ENCODE measurements at places on chromosomes 1 and 21.

GRCh38 chr1:213976665-213977485 is 10.9 kb upstream of the PROX1 start:
- no peak for DNase-seq

DNA sequence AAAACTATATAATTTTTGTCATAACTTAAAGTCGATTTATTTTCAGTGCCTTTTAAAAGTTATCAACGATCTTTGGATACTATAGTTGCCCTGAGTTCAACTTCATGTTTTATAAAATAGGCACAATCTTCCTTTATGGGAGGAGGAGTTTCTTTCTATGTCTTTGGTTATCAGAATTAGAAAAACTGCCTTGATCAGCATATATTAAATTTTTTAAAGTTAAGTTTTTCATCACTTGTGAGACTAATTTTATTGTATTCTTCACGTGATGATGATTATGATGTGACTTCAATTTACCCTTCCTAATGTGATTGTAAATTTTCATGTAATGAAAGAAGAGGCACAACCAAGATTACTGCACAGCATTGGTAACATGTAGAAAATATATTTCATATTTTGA is 58.2 kb upstream of the TMPRSS15 start:
- no peak for DNase-seq

- no peak for DNase-seq
Observed at GRCh38 chr1:58089898-58090534, 456.5 kb downstream of the OMA1 start.

DNA sequence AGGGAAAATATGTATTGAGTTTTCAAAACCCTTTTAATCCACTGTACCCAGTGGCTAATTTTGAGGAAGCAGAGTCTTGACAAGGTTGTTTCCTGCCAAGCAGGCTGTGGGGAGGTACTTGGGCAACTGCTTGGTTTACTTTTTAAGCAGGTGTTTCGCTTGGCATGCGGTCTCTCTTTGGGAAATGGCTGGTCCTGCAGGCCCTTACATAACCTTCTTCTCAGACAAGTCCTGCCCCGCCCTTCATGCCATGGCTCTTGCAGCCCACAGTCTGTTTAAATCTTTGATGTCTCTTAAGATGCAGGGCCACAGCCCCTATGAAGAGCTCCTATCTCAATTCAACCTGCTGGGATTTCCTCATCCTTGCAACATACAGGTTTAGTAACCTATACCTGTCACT is 36.0 kb upstream of the ABCD3 start:
- DNase-seq, result no peak

DNA sequence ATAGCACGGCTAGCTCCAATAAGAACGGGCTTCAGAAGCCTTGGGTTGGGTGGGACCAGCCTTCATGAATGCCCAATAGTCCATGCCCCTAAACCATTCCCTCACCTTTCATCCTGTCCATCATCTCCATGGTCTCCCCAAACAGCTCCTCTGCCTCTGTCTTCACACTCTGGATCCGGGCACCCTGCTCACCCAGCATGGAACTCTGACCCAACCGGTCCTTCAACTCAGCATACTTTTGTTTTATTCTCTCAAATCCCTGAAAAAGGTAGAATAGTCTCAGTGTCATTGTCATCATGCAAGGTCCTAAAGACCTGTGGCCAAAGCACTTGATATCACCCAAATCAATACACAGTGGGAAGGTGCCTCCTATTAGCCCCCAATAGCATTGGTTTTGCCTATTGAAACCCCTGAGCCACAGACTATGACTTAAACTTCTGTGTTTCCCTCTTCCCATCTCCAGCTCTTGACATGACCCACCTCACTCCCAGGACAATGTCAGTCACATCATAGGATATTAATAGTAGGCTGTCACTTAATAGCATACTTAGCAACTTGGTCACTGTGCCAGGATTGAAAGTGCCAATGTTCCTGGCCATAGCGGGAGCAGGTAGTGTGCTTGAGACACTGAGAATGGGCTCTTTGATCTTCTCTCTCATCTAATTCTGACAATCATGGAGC is 33.0 kb downstream of the CAMK1G start:
- DNase-seq, result no peak

GRCh38 chr1:201673093-201673492 is 134.2 kb downstream of the NAV1 start:
- DNase-seq, result no peak

- DNase-seq, result no peak
Observed at GRCh38 chr1:24393892-24394291, 19.7 kb downstream of the STPG1 start.

GRCh38 chr1:156417401-156418020 is 48.5 kb downstream of the RHBG start:
- DNase-seq, result no peak

DNA sequence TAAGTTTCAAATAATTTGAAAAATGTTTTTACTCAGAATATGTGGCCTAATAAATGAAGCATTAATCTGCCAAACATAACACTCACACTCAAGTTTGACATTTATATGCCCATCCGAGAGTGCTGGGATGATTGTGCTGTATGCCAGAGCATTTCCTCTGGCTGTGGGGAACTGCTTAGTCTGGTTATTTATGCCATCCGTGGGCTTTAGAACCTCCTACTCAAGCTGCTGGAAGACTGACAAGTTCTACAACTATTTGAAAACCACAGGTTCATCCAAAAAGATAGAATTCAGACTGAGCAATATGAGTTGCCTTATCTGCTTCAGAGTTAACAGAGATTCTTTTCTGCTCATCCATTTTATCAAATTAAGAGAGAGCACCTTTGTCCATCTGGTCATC is 25.9 kb downstream of the PCNX2 start:
- no peak for DNase-seq

DNA sequence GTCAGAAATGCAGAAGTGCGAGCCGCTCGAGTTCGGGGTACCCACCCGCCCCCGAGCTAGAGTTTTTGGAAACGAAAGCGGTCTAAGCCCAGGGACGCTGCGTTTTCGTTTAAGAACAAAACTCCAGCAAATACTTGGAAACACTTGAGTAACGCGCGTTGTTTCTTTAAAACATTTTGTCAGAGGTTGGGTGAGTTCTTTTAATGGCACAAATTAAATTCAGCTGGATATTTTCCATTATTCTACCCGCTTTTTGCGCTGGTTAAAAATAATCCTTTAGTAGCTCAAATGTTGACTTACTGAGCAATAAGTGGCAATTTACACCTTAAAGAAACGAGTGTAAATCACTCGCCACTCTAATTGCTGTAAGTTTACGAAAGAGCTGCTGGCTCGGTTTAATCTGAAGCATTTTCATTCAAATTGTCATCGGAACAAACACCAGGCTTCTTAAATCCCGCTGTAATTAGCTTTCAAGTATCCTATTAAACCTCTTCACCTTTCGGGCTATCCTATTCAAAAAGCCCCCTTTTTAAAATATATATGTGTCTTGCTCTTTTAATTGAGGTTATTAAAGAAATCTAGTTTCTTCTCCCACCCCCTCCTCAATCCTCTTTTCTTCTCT is 1.5 kb downstream of the LHX8 start:
- no peak for DNase-seq

GRCh38 chr1:1671365-1672119 is 12.7 kb upstream of the CDK11B start:
- DNase-seq, result no peak

- DNase-seq, result no peak
Observed at GRCh38 chr1:47679826-47680225, 242.0 kb downstream of the FOXD2 start.

- no peak for DNase-seq
Observed at GRCh38 chr21:36854391-36854790, 112.1 kb downstream of the HLCS start.

GRCh38 chr1:191984856-191985255 is 173.4 kb upstream of the RGS18 start:
- no peak for DNase-seq

- no peak for DNase-seq
Observed at GRCh38 chr1:96581772-96582171, 139.8 kb upstream of the PTBP2 start.

DNA sequence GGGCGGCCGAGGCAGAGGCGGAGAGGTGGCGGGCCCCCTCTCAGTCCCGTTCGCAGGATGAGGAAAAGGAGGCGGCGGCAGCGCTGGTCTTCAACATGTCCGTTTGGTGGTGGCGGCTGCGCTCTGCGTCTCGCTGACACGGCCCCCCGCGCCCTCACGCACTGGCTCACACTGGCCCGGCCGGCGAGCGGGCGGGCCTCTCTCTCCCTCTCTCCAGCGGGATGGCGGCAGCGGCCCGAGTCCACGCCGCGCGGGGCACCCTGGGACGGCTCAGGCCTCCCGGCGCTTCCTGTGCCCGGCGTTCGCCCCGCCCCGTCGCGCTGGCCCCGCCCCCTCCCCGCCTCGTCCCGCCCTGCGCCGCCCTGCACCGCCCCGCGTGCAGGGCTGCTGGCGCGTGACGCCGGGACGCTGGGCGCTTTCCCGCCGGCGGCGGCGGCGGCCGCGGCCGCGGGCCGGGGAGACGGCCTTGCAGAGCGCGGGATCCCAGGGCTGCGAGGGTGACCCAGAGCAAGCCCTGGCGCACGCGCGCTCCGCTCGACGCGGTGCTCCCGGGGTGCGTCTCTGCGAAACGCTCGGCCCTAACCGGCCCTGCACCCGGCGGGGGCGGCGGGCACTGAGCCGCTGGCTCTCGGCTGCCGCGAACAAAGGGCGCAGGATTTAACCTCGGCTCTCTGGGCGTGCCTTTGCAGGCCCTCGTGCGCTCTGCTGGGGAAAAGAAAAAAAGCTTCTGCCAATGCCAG is at the start of gene SCAF4:
Gene SCAF4, minus strand, starts transcription at position 262 of the 740 bp plus-strand sequence. CDS start 426 bp downstream, outside the sequence.
- peak; percentile 84 for DNase-seq

- DNase-seq, result no peak
Observed at GRCh38 chr1:57017200-57017599, 51.4 kb upstream of the C8B start.

DNA sequence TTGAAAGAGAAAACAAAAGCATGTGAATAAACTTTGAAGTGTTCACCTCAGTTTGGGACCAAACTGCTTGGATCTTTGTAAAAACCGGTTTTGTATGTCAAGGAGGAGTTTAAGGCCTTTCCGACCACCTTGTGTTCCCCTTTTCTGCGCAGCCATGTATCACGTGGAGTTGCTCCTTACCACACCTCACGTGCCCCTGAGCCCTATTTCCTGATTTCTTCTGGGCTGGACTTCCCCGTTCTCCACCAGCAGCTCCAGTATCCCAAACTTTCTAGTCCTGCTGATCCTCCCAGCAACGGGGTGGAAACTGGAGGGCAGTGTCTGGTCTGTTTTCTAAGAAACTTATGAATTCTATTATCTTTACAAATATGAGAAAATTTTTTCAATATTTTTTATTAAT is 1.6 kb upstream of the SH3D21 start:
- DNase-seq, result no peak

- DNase-seq, result no peak
Observed at GRCh38 chr1:46723901-46724300, 5.0 kb upstream of the EFCAB14 start.

DNA sequence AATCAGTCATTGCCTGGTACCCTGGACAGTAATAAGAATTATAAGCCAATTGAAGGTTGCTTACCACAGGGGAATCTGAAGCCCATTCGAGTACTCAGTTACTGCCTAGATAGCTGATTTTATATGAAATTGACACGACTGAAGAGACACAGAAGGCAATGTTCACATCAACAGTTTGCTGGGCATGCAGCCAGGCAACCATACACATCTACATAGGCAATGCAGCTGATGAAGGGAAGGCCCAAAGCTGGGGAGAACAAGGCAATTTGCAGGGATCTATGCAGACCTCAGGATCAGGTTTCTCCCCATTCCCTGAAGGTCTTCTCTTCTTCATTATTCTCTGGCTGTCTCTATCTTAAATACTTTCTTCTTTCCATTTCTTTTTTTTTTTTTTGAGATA is 448.7 kb downstream of the PTBP2 start:
- DNase-seq, result no peak

- peak; percentile 92 for DNase-seq
Observed at GRCh38 chr1:28235755-28236655, at the start of gene ATP5IF1. TSS of gene ATP5IF1 (plus strand) at chr1:28236124. CDS start at chr1:28236184, 60 bp downstream.

GRCh38 chr1:40985875-40986274 is 6.4 kb downstream of the CTPS1 start:
- no peak for DNase-seq

- no peak for DNase-seq
Observed at GRCh38 chr1:198942466-198942865, 303.6 kb downstream of the PTPRC start.

DNA sequence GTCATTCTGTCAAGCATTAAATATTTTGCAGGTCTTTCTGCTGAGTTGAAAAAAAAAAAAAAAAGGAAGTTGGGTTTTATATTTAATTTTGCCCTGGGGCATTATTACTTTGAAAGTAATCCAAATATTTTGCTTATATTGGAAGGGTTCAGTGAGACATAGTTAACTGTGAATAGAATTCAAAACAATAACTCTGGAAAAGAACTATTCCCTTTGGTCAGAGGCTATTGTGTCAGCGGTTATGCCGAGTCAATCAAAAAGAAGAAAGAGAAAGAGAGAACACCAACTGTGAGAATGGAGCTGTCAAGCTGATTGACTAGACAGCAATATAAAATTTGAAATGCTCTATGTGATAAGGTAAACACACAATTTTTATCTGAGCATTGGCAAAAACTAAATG is 761.7 kb downstream of the ADGRL2 start:
- no peak for DNase-seq

DNA sequence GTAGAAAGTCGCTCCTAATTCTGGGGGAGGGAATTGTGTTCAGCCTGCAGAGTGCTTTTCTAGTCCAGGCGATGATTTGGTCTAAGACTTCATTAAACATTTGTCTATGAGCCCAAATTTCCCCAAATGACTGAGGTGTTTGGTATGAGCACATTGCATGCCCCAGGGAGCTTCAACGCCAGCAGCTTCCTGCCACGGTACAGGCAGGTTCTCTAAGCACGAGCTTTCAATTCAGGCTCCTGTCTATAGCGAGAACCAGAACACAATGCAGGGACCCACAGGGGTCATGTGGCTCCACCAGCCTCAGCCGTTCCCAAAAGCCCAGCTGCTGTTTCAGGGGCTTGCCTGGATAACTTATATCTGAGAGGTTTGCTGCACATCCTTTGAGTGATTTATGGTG is 34.1 kb upstream of the H6PD start:
- DNase-seq, result no peak

DNA sequence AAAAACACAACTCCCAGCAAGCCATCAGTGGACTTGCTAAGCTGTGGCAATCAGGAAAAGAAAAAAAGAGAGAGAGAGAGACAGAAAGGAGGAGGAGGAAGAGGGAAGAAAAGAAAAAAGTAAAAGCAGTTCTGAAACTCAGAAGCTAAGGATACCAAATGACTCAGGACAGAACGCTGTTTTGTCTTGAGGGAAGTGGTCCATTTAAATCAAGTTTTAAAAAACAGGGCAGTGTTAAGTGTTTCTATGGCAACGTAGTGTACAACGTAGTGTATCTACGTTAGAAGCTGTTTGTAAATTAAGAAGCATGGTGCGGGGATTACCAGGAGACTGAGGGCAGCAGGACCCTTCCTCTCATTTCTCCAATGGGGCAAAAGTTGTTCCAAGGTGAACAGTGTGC is 5.8 kb downstream of the ADORA3 start:
- no peak for DNase-seq

All from NCI-H1048 (cell line).